ENCODE measurements at places on chromosomes 2 and 18.

DNA sequence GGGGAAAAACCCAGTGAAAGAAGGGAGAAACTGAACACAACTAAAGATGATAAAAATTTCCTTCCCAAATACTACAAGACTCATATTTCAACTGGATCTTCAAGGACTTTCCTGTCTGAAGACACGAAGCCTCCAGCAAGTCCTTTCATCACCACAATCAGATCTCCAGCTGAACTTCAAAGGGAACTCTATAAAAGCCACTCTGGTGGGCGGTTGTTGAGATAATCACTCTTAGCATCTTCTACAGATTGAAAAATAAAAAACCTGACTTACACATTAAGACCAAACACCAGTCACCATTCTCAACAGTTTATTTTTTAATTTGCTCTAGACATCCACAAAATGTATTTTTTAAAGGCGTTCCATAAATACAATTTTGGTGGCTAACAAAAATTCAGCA is 4.4 kb downstream of the REV1 start:
- DNase-seq = no peak

DNA sequence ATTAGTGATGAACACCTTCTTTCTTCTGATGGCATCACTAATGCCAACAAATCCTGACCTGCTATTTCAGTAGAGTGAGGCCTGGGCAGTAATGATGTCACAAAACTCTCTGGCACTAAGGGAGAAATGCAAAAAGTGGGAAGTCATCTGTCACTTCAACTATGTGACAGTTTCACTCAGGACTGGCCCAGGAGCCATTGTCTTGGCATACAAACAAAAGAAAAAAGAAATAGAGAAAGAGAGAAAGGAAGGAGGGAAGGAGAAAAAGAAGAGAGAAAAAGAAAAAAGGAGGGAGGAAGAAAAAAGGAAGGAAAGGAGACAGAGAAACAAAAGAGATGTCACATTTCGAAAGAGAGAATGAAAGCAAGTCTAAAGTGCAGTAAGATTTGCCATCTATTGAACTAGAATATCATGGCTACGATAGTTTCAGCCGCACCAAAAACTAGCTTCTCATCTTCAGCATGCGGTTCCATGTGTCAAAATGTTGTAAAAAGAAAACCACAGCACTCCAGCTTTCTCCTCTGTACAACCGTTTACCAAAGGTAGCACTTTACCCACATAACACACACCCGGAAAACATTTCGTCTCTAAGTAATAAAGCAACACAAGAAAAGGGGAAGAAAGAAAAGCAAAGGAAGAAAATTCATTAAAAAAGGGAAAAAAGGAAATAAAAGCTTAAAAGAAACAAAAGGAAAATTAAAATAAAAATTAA is 50.1 kb downstream of the CD226 start:
- peak; percentile 6 for DNase-seq

DNA sequence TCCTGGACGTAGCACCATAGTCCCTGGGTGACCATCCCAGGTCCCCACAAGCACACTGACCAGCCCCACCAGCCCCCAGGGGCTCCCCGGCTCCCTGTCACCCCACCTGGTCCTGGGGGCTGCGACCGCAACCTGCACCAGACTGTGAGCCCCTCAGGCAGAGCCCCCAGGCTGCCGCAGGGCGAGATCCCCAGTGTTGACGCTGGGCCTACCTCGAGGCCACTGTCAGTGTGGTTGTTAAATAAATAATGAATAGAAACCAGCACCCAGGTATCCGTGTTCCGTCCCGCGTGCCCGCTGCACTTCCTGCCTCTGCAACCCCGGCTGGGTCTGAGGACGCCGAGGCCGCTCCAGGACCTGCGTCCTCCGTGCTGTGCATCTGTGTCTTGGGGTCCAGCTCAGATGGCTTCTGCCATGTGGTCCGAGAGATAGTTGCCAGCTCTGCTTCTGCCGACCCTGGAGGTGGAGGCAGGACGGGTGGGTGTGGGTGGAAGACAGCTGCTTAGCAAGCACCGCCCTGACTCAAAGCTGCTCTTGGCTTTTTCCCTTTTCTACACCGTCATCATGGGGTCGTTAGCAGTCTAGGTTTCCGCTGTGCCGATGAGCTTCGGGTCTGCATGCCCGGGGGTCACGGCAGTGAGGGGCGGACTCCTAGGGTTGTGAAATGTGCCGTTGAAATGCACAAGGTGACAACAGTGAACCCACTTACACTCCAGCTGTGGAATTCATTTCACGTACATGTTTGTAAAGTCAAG is 74.2 kb downstream of the NFATC1 start:
- no peak for DNase-seq

- no peak for DNase-seq
Observed at GRCh38 chr2:204451766-204452165, 93.5 kb upstream of the PARD3B start.

DNA sequence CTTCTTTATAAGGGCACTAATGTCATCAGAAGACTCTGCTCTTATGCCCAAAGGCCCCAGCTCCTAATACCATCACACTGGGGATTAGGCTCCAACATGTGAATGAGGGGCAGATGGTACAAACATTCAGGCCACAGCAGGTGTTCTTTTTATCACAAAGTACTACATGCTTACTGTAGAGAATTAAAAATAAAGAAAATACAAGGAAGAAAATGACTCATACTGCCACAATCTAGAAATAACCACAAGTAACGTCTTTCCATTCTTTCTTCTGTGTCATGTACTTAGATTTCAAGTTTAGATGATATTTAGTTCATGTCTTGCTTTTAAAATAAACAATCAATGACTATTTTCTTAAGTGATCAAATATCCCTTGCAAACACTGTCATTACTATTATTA is 100.3 kb upstream of the NEDD4L start:
- no peak for DNase-seq

Measured in effector CD4-positive, alpha-beta T cell (primary cell).